Caudate nucleus (tissue), 63 donors: ENCODE measurements at places on chromosomes 16 and 17.

DNA sequence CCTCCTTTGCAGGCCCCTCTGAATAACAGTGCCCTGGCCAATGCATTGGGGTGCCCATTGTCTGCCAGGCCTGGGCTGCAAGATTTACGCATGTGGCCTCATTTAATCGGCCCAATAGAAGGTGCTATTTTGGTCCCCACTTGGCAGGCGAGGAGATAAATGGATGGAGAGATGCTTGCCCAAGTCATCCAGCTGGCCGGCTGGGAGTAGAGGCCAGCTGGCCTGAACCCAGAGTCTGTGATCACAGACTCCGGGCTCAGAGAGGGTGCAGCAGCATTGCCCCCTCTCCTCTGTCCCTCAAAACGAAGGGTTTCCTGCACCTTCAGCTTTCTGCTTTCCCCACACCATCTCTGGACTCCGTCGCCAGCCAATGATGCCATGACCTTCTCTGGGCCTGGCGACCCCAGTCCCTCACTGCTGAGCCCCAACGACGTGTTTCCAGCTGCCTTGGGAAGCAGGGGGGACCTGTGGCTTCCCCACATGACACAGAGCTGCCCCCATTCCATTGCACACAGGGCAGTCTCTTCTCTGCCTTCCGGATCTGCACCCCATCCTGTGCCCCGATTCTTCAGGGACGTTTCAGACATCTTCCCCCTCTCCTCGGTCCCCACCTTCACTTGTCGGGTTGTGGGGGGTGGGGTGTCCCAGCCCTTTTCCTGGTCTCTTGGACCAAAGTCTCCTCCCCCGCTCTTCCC, 3.5 kb upstream of the ADGRG1 start:
- DNase-seq, result peak; percentile 53

- no peak for DNase-seq
These were observed 23.5 kb upstream of the FOXK2 start for GRCh38 chr17:82495844-82496528.

GRCh38 chr17:82616021-82616711, 32.1 kb downstream of the WDR45B start:
- DNase-seq, result no peak

DNA sequence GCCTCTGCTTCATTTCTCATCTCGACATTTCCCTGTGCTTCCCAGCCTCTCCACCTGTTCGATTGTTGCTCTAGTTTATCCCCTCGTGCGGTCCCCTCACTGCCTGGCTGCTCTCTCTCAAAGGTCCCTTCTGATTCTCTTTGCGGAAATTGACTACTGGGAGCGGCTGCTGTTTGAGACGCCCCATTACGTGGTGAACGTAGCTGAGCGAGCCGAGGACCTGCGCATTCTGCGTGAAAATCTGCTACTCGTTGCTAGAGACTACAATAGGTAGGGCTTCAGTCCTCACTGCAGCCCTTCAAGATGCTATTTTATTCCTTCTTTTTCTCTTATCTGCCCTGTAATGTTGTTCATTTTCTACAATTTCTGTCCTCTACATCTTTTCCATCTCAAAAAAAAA, 39.4 kb downstream of the DNAH2 start:
- no peak for DNase-seq

GRCh38 chr16:82344157-82344556, 174.1 kb upstream of the MPHOSPH6 start:
- peak; percentile 11 for DNase-seq

GRCh38 chr17:76726776-76727718, at the start of gene METTL23:
TSS of gene METTL23 (plus strand) at chr17:76726839. CDS start at chr17:76729711, 2,872 bp downstream.
- peak; percentile 63 for DNase-seq

GRCh38 chr16:70694088-70694867, 8.4 kb upstream of the MTSS2 start:
- DNase-seq, result no peak

DNA sequence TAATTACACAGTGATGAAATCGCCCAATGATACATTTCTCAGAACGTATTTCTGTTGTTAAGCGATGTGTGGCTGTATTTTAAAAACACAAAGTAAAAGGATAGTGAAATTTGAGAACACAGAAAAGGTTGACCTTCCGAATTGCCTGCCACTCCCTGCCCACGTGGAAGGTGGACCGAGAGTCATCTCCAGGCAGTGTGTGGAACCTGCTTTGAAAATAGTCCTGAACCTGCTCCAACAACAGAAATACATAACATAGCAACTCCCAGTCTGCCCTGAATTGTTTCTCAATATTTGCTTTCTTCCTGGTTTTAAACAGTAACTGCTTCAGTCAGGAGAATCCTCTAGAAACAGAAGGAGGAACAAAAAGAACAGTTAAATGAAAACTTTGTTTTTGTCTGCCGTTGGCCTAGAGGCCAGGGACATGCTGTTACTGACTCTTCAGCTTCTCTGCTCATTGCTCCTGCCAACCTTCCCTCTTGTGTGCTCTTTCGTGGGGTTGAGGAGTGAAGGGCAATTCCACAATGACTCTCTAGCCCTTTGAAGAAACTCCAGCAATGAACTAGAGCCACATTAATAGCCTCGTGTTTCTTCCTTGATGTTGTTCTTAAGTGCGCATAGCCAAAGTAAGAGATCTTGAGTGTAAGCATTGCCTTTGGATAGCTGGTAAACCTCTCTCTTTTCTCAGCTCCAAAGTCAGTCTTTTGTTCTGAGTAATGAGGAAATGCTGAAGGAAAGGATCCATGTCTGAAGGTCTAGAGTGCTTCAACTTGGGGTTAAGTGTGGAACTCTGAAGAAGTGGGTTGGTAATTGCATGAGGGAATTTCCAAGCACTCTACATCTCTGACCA, 452.5 kb upstream of the CCL2 start:
- no peak for DNase-seq

GRCh38 chr17:44940768-44941167, 6.8 kb downstream of the KIF18B start:
- DNase-seq, result no peak

DNA sequence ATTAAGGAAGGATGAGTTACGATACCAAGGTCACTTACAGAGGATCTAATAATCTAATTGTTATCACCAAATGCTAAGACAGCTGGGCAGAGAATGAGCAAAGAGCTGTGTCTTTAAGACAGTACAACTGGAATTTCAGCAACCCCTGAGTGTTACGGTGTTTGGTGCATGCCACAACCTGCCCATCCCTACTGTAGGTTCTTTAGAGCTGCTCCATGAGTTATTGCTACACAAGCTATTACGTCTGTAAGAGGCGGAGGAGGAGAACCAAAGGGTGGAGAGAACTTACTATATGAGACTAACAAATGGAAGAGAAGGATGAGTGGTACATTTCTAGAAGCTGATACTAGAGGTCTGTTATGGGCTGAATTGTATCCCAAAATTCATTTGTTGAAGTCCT, 14.2 kb upstream of the C17orf78 start:
- no peak for DNase-seq

DNA sequence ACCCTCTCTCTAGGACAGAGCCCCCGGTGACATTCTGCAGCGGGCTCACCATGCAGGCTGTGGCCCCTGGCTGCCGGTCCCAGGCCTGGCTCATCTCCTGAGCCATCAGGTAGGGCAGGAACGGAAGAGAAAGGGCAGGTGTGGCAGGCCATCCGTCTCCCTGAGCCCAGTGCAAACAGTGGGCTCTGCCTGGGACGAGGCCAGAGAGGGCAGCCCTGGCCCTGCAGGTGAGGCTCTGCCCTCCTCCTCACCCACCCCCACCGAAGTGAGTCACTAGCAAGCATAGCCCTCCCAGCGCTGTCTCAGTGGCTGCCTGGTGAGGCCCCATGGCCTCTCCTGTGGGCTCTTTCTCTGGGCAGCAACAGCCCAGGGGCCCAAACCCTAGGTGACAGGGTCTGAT, 14.5 kb downstream of the OTOP3 start:
- no peak for DNase-seq

GRCh38 chr16:72884573-72884972, 163.4 kb downstream of the ZFHX3 start:
- no peak for DNase-seq

DNA sequence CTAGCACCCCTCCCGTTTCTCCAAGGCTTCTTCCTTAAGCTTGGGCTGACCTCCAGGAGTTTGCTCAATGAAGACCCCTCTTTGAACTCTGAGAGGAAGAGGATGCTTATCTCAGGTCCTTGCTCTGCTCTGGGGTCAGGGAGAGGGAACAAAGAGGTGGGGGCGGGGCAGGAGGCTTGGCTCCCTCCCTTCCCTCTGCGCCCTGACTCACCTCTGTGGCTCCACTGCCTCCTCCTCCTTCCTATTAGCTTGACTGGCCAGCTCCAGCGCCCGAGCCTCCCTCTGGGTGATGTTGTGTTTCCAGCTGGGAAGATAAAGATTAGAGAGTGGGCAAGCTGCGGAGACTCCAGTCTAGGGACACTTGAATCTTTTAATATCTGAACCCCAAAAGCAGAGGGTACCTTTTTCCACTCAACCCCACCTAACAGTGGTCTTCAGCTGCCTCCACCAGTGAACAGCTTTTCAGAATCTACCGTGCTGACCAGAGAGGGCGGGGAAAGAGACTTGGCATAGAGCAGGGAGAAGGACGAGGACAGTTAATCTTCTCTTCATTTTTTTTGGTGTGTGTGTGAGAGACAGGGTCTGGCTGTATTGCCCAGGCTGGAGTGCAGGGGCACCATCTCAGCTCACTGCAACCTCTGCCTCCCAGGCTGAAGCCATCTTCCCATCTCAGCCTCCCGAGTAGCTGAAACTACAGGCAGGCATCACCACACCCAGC, 6.7 kb downstream of the GIP start:
- no peak for DNase-seq

DNA sequence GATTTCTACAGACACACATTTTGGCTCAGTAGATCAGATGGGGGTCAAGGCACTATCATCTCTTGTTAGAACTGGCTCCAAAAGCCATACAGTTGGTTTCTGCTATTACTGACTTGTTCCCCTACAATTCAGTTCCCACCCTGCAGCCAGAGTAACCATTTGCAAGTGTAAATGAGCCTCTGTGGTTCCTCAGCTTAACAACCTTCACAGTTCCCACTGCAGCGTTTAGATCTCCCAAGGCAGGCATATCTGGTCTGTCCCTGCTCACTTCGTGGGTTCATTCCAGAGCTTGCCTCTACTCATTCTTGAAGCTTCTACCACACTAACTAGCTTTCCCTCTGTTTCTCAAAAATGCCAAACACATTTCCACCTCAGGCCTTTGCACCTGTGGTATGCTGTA, 186.1 kb downstream of the CBLN1 start:
- no peak for DNase-seq
